Ovary (tissue), 10 donors: ENCODE measurements at places on chromosomes 6 and 20. TPM values are rescaled to one million over a fixed set of nuclear protein-coding genes. Genes with fewer than 3 reads are reported as not detected.

GRCh38 chr20:18986146-18986830, 172.7 kb downstream of the SCP2D1 start:
- DNase-seq, result peak; percentile 68

The PCSK2 gene
- total RNA-seq, result 5.7 TPM

DNA sequence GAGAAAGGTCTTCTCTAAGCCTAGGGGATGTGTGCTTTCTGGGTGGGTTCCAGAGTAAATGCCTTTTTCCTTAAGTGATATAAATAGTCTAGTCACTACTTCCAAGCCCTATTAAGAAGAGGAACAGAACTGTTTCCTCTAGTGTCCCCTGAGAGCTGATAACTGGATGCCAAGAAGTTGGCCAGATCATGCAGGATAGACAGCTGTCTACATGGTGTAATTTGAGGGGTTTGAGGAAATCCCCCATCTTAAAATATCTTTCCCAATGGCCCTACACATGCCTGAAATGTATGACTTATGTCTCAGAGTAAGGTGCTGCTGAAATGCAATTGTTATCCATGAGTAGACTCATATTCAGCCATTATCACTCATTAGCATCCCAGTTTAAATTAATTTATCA, 20.2 kb upstream of the PIM1 start:
- no peak for DNase-seq

The DDRGK1 gene
- 52.5 TPM for total RNA-seq

GRCh38 chr6:126312013-126312665, 27.8 kb upstream of the CENPW start:
- DNase-seq, result no peak

DNA sequence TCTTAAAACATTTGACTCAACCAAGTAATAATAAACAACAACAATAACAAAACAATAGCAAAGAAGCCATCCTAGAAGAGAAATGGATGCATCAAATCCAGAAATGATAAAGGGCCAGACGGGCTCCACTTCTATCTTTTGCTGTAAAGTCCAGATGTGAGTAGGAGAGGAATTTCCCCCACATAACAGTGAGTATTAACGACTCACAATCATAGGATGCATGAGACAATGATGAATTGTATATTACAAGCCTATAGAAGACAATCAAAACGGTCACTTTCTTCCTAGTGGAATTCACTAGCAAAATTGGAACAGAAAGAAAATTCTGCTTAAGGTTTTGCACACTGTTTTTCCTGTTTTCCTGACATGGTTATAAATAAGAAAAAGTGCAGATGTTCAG, 97.0 kb upstream of the PREP start:
- DNase-seq, result no peak

DNA sequence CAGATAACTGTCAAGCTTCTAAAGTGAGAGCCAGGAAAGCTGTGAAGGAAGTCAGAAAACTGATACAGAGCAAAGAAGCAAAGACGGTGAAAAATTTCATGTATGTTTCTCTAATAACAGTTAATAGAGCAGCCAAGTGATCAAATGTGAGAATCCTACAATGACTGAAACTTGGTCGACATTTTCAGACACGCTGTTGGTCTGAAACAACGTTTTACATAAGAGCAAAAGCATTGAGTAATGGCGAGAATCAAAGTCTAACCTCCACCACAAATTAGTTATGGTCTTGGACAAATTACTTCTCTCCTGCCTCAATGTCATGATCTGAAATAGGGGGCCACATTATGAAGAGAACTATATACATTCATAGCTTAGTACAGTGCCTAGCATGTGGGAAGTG, 3.3 kb downstream of the MKKS start:
- no peak for DNase-seq
